Kidney (tissue), 22 donors: ENCODE measurements at places on chromosomes 16 and 17. TPM values are rescaled to one million over a fixed set of nuclear protein-coding genes. Genes with fewer than 3 reads are reported as not detected.

The CHD9NB gene
- 9.8 TPM for polyA plus RNA-seq

The CMTM4 gene
- polyA plus RNA-seq: 43.2 TPM

The NOG gene
- polyA plus RNA-seq: 0.34 TPM

The CMTM1 gene
- not detected for polyA plus RNA-seq

The ASGR2 gene
- 1.4 TPM for polyA plus RNA-seq

The TBX2 gene
- polyA plus RNA-seq: 122 TPM

- no peaks in the 10 kb centered on the region for H3K36me3 ChIP-seq
- no peaks in the 10 kb centered on the region for H3K4me1 ChIP-seq
- H3K27ac ChIP-seq: no peak overlapping the region
- no peaks in the 10 kb centered on the region for H3K27me3 ChIP-seq
- H3K4me3 ChIP-seq: no peak overlapping the region
Measured at GRCh38 chr16:59733321-59733720, 999.2 kb upstream of the GOT2 start.

- H3K36me3 ChIP-seq: no peaks in the 10 kb centered on the region
- H3K27ac ChIP-seq: peak overlapping the region; percentile 58
- no peak for DNase-seq
- no peaks in the 10 kb centered on the region for H3K27me3 ChIP-seq
- H3K4me3 ChIP-seq: peak overlapping the region; percentile 46
Measured at GRCh38 chr16:66926171-66926947, 1.0 kb upstream of the RRAD start.

DNA sequence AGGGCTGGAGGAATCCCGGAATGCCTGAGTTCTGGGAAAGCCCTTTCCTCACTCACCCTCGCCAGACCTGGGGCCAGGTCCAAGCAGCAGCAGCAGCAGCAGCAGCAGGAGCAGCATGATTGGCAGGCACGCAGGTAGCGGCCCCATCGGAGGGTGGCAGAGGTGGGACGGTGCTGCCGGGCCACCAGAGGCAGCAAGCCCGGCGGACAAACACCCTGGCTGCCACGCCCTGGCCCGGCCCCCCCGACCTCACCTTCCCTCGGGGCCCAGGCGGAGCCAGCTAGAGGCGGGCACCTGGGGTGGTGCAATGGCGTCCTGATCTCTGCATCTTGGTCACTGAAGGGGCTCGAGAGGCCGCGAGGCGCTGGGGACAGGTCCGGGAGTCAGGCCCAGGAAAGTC is 122.4 kb downstream of the LAT start:
- H3K27me3 ChIP-seq: no peaks in the 10 kb centered on the region
- H3K27ac ChIP-seq: no peak overlapping the region
- H3K4me1 ChIP-seq: no peaks in the 10 kb centered on the region
- DNase-seq: no peak
- H3K36me3 ChIP-seq: no peaks in the 10 kb centered on the region

GRCh38 chr17:66580956-66581391 is 253.9 kb upstream of the CACNG5 start:
- H3K4me3 ChIP-seq: no peak overlapping the region
- H3K27me3 ChIP-seq: no peaks in the 10 kb centered on the region

- DNase-seq: no peak
- no peaks in the 10 kb centered on the region for H3K36me3 ChIP-seq
- no peaks in the 10 kb centered on the region for H3K27me3 ChIP-seq
Measured at GRCh38 chr17:27945953-27946352, 52.8 kb upstream of the LYRM9 start.

DNA sequence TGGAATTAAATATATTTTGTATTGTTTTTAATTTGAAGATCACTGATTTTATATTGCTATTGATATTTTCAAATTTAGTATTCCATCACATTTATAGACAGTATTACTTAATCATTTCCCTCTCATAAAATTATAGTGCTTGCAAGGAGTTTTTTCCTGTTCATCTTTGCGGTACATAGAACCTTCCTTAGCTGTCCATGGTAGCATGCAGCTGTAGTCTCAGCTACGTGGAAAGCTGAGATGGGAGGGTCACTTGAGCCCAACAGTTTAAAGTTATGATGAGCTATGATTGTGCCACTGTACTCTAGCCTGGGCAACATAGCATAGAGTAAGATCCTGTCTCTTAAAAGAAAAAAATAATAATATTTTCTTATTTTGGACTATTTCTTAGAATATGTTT is 215.8 kb upstream of the CHMP6 start:
- no peak for DNase-seq
- H3K4me1 ChIP-seq: peaks cover 4% of the 10 kb centered on the region
- peaks cover 4% of the 10 kb centered on the region for H3K36me3 ChIP-seq
- no peak overlapping the region for H3K4me3 ChIP-seq
- H3K27ac ChIP-seq: no peak overlapping the region
- H3K27me3 ChIP-seq: no peaks in the 10 kb centered on the region

DNA sequence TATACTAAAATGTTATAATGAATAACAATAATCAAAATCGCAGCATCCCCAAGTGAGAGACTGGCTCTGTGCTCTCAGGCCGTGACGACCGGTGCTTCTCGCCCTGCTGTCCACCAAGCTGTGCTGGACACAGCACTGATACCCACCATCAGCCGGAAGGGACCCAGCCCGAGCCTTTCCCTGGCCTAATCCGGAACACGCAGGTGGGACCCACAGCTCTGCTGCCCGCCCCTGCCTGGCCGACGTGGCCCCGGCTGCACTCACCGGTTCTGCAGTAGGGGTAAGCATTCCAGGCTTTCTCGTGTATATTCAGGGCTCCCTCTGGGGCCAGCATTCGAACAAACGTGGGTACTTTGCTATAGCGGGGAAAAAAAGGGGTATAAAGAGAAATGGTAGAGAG is 14.6 kb downstream of the PITPNA start:
- no peaks in the 10 kb centered on the region for H3K27me3 ChIP-seq
- no peak overlapping the region for H3K4me3 ChIP-seq
- no peaks in the 10 kb centered on the region for H3K4me1 ChIP-seq
- DNase-seq: no peak
- H3K27ac ChIP-seq: no peak overlapping the region
- peaks cover 20% of the 10 kb centered on the region for H3K36me3 ChIP-seq

- peaks cover 5% of the 10 kb centered on the region for H3K36me3 ChIP-seq
- peaks cover 8% of the 10 kb centered on the region for H3K4me1 ChIP-seq
- DNase-seq: no peak
- no peaks in the 10 kb centered on the region for H3K27me3 ChIP-seq
Measured at GRCh38 chr16:69720822-69721430, 5.4 kb downstream of the NQO1 start.

- no peaks in the 10 kb centered on the region for H3K27me3 ChIP-seq
- H3K4me3 ChIP-seq: no peak overlapping the region
- no peaks in the 10 kb centered on the region for H3K4me1 ChIP-seq
- H3K36me3 ChIP-seq: no peaks in the 10 kb centered on the region
- DNase-seq: no peak
Measured at GRCh38 chr17:73874008-73874720, 229.9 kb upstream of the SDK2 start.

DNA sequence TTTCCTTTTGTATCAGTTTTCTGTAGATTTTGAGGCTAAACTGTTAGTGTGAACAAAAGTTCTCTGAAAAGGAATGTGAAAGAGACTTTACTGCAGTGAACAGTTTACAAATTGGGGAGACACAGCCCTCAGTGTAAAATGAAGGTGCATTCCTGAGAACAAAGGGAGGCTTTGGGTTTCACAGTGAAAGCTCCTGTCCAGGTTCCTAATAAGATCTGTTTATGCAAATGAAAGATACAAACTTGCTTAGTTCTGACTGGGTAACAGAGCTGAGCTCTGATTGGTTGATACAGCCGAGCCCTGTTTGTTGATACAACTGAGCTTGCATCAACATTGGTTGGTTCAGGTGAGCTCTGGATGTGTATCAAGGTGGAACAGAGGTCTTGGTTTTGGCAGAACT is 8.3 kb upstream of the CDRT15 start:
- H3K4me1 ChIP-seq: no peaks in the 10 kb centered on the region
- H3K36me3 ChIP-seq: no peaks in the 10 kb centered on the region
- DNase-seq: no peak
- no peak overlapping the region for H3K27ac ChIP-seq

DNA sequence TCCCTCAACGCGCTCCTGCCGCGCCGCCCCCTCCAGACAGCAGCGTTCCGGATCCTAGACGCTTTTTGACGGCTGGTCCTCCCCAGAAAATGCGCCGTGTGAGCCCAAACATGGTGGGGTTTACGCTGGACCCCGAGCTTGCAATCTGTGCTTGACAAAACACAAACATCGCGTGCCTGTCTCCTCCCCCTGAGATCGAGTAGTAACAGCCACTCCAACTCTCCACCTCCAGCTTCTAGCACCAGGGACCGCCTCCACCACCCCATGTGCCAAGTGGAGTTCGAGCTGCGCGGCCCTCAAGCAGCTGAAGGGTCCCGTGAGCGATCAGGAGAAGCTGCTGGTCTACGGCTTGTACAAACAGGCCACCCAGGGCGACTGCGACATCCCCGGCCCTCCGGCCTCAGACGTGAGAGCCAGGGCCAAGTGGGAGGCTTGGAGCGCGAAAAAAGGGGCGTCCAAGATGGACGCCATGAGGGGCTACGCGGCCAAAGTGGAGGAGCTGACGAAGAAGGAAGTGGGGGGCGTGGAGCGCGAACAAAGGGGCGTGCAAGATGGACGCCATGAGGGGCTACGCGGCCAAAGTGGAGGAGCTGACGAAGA is 656 bp upstream of the GEMIN4 start:
- H3K27me3 ChIP-seq: no peaks in the 10 kb centered on the region
- peak overlapping the region; percentile 43 for H3K27ac ChIP-seq
- peak; percentile 83 for DNase-seq
- no peaks in the 10 kb centered on the region for H3K4me1 ChIP-seq

DNA sequence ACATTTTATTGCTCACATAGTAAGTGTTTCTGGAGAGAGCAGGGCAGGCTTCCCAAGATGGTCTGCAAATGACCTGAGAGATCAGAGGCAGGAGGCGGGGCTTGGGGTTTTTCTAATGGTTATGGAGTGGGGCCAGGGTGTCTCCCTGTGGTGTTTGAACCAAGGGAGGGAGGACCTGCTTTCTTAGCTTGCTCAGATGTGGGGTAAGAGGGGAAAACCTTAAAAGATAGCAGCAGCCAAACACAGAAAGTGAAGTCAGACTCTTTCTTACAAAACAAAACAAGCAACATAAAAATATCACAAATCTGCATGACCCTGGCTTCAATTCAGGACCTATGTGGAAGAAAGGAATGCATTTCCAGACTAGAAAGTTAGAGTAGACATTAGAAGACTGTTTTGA is 22.9 kb upstream of the DNAJA2 start:
- no peak overlapping the region for H3K4me3 ChIP-seq
- no peak overlapping the region for H3K27ac ChIP-seq
- H3K4me1 ChIP-seq: no peaks in the 10 kb centered on the region
- H3K27me3 ChIP-seq: no peaks in the 10 kb centered on the region
- no peaks in the 10 kb centered on the region for H3K36me3 ChIP-seq

- DNase-seq: no peak
- no peaks in the 10 kb centered on the region for H3K27me3 ChIP-seq
- H3K36me3 ChIP-seq: peaks cover 5% of the 10 kb centered on the region
Measured at GRCh38 chr16:74896389-74897370, 88.2 kb downstream of the WDR59 start.

GRCh38 chr17:81294512-81295030 is 536 bp downstream of the SLC38A10 start:
- DNase-seq: no peak
- H3K4me1 ChIP-seq: peaks cover 13% of the 10 kb centered on the region
- no peaks in the 10 kb centered on the region for H3K36me3 ChIP-seq
- H3K27me3 ChIP-seq: no peaks in the 10 kb centered on the region
- H3K27ac ChIP-seq: peak overlapping the region; percentile 94
- peak overlapping the region; percentile 83 for H3K4me3 ChIP-seq

DNA sequence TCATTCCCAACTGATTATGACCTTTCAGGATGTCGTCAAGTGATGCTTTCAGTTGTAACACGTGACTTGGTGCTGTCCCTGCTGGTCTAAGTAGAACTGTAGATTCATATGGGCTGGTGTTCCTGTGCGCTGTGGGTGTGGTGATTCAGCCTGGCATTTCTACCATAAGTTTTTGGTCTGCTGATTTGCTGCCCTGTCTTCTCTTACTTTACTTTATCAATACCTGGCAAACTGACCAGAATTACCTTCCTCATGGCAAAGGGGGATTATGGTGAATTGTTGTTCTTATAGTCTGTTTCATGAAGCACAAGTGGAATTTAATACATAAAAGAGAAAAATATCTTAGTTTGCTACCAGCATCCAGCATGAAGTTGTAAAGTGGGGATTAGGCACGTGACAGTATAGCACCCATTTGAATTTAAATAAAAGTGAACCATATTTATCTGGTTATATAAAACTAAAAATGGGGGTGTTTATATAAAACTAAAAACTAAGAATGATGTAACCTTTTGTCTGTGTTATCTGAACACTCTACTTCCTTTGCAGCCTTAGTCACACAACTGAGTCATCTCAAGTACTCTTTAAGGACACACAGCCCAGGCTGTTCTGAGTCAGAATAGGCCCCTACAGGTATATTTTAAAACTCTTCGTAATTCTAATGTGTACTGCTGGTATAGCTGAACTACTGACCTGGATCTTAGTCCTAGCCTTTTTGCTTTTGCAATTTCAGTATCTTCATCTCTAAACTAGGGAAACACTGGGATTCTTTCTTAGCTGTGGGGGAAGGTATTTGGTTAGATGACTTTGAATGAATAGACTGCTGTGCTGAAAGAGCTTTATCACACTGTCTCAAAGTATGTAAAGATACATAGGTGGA is 28.3 kb downstream of the TTC19 start:
- no peak overlapping the region for H3K4me3 ChIP-seq
- H3K27ac ChIP-seq: no peak overlapping the region
- no peak for DNase-seq

DNA sequence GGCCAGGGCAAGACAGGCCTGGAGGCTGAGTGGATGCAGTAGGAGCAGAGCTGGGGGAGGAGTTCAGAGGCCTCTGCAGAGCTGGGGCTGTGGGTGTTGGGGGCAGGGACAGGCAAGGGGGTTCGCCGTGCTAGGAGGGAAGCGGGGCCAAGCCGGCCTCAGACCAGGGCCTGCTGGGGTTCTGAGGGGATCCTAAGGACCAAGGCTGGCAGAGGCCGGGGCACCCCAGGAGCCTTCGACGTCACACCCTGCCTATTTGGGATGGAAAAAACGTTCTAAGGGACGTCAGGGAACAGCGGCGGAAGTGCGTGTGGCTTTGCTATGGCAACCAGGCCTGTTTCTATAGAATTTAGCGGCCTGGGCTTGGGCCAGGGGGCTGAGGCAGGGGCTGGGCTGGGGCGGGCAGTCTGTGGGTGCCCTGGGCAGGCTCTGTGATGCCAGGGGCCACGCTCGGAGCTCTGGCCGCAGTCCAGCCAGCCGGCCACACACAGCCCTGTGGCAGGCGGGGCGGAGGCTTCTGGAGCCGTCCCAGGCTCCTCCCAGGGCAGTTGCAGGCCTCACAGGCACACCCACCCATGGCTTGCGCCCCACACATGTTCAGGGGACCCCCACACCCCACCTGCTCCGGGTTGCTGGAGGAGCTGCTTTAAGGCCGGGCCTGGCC is 3.7 kb downstream of the TRAF7 start:
- no peaks in the 10 kb centered on the region for H3K4me1 ChIP-seq
- H3K36me3 ChIP-seq: no peaks in the 10 kb centered on the region
- no peaks in the 10 kb centered on the region for H3K27me3 ChIP-seq
